Small intestine (tissue), 16 donors: ENCODE measurements at places on chromosomes 1 and 21.
A peak's percentile ranks its signal among the peaks of the same experiment; 100 is the strongest.

- no peak for DNase-seq
Measured at GRCh38 chr1:41456847-41457540, 27.5 kb downstream of the EDN2 start.

- DNase-seq, result no peak
Measured at GRCh38 chr1:68000191-68000590, 50.2 kb downstream of the DIRAS3 start.

GRCh38 chr21:42414928-42415769, 11.4 kb downstream of the UBASH3A start:
- DNase-seq, result no peak

GRCh38 chr1:2973601-2974593, 47.4 kb upstream of the ACTRT2 start:
- no peak for DNase-seq

GRCh38 chr1:162117039-162117774, 47.7 kb downstream of the NOS1AP start:
- DNase-seq, result no peak

DNA sequence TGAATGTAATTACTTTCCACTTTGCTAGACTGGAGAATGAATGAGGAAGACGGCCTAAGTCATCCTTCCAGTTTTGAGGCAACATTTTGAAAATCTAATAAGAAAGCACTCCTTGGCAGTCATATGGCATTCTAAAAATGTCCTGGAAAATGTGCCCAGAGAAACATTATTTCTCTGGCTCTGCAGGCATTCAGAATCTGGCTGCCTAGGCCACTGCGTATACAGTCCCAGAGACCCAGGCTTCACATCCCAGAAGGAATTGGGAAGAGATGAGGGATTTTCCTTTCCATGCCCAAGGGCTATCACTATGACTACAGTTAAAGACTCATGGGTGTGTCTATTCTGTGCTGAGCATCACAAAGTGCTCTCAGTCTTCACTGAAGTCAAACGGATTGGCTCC, 92.9 kb downstream of the BEND5 start:
- DNase-seq, result no peak

GRCh38 chr1:224406216-224406615, 28.4 kb downstream of the WDR26 start:
- no peak for DNase-seq

- DNase-seq, result no peak
Measured at GRCh38 chr1:82032068-82032467, 231.3 kb downstream of the ADGRL2 start.

DNA sequence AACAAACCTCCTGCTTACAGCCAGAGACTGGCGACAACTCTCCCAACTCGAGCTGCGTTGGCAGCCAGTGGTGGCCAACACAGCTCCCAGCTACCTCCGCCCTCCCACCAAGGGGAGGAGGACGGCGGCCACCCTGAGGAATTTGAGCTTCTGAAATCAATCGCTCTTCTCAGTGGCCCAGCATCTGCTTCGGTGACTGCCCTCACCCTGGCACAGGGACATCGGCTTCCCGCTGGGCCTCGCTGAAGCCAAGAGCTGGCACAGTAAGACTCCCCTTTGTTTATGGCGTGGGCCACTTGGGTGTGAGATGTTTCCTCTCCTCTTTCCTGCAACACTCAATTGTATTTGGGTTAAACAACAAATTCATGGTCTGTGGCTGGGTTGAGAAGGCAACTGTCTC, 136.2 kb downstream of the ZBTB18 start:
- no peak for DNase-seq

GRCh38 chr1:24020025-24020424, 39.9 kb upstream of the SRSF10 start:
- DNase-seq, result no peak

- DNase-seq, result no peak
Measured at GRCh38 chr1:32967888-32968568, 3.4 kb upstream of the RNF19B start.

DNA sequence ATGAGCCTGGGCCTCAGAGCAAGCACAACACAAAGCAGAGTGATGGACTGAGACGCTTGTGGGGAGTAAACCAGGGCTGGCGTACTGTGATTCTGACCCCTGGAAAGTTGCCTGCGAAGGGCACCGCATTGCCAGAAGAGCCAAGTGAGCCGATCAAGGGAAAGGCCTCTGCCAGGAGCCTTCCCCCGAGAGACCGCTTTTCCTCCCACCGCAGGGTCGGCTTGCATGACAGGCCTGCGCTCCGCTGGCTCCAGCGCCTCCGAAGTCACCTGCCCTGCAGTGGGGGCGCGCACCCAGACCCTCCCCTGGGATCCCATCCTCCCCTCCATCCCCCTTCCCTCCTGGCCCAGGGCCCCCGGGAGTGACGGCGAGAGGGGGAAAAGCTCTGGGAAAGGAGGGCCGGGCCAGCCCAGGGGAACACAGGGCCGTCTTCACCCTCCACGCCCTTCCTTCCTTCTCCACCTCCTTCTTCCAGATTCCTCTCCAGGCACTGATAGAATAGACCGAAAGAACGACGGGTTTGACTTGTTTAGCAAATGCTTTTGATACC, 165.0 kb downstream of the TRIM33 start:
- peak; percentile 6 for DNase-seq

DNA sequence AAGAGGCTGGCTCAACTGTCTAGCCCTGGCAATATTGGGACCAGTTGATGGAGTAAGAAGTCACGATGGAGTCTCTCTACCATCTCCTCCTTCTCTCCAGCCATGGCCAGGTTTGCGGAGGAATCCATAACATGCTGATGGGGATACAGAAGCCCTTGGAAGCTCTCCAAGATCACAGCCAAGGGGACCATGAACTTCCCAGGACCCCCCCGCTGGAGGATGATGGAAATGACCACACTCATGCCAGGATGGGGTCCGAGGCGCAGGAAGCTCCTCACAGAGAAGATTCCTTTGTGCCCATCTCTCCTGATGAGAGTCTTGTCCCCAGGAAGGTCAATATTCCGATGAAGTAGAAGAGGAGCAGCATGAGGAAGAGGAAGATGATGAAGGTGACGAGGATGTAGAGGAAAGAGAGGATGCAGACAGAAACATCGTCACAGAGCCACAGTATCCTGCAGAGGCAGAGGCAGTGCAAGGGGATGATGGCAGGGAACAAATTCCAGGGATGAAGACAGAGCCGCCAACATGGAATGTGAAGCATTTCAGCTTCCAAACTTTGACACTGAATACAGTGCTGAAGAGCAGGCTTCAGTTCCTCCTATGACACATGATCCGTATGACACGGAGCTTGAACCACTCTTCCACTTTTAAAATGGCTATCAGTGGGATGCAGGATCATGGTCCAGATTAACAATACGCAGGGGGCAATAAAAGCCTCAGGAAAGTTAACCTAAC, 57.9 kb upstream of the EDN2 start:
- DNase-seq, result no peak

DNA sequence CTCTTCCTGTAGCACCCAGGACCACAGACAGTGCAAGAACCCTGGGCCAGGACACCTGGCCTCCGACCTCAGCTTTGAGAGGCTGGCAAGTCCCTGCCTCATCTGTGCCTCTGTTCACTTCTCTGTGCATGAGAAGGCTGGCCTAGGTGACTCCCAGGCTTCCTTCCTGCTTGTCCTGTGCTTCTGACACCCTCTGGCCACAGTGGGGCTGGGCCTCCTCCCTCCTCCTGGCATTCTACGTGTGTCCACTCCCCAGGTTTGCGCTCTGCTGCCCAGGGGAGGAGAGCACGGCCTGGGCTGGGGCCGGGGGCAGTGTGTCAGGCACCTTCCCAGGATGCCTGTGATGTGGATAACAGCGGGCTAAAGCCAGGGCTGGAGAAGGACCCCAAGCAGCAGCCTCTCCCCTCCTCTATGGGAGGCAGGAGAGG, 30.3 kb upstream of the PKP1 start:
- DNase-seq, result no peak

- DNase-seq, result no peak
Measured at GRCh38 chr1:63847308-63847910, 73.6 kb downstream of the ROR1 start.

- no peak for DNase-seq
Measured at GRCh38 chr1:223741861-223742260, 29.5 kb downstream of the CAPN2 start.

DNA sequence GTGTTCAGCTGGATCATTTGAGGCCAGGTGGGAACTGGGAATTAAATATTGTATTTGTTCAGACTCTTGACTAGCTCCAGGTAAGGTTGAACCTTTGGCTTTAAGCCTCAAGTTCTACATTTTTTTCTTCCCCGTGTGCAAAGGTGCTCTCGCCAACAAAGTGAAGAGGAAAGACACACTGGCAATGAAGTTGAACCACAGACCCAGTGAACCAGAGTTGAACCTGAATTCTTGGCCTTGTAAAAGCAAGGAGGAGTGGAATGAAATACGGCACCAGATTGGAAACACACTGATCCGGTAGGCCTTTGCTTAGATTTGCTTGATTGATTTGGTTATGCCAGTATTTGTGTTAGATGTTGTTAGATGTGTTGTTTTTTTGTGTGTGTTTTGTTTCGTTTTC, 25.5 kb upstream of the RCC1 start:
- DNase-seq, result no peak

DNA sequence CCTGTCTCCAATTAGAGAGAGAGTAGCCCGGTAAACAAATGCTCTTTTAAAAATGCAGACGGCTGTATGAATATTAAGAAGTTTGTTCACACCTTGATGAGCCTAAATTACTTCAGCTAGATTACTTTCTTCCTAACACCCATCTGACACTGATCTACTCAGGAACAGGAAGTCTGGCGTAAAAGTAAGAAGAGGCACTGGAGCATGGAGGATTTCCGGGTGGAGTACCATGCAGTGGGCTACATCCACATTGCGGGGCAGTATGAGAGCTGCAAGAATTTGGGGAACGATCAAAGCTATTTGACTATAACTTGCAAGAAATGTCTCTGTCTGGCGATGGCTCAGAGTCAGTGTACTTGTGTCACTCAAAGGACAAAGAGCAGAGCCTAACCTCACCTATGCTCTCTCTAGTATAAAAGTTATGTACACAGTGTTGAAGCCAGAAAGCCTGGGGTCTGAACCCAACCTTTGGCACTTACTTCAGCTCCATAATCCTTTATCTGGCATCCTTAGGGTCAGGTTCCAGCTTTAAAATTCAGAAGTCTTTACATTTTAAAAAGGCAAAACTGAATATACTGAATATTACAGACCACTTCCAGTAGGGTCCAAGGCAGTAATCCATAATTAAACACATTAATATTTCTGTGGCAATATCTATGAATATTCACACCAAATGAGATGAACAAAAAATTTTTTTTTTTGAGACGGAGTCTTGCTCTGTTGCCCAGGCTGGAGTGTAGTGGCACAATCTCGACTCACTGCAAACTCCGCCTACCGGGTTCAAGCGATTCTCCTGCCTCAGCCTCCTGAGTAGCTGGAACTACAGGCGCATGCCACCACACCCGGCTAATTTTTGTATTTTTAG, 7.9 kb upstream of the GNPAT start:
- DNase-seq, result peak; percentile 88

- no peak for DNase-seq
Measured at GRCh38 chr21:44354001-44354405, 582 bp downstream of the TRPM2 start.

DNA sequence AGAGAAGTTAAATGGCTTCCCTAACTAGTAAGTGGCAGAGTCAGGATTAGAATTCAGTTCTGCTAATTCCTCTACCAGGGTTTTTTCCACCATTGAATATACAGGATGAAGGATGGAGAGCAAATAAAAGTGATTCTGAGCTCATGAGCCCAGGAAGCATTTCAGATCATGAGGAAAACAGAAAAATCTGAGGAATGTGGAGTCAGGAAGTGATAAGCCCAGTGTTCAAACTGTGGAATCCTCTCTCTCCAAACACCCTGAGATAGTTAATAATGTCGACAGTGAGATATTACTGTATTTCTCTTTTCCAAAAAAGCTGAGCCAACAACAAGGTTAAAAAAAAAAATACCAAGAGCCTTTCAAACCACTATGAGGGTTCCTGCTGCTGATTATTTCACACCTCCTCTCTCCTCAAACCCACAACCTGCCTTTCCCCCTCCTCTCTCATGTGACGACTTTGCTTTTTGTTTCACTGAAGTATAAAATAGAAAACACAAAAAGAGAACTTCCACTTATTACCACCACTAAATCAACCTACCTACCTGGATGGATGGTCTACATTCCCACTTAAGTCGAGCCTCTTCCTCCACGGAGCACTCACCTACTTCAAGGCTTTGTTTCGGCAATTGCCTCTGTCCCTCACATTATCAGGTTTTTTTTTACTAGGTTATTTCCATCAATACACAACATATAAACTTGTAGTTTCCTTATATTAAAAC, 8.9 kb downstream of the SLAMF1 start:
- peak; percentile 64 for DNase-seq

- DNase-seq, result no peak
Measured at GRCh38 chr1:54260810-54261209, 60.8 kb downstream of the MRPL37 start.

DNA sequence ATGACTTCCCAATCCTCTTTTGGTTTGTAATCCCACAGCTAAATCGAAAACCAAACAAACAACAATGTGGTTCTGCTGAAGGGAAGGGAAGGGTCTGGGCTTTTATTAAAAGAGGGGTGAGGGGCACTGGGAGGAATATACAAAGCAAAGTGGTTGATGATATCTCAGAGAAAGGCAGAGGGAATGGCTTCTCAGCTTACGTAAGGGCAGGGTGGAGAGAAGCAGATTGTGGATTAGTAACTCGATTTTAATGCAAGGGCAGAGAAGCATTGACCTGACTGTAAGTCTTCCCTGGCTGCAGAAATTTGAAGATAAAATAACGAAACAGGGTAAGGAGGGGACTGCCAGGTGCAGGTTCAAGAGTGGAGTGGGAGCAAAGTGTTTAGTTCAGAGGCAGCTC, 438.2 kb upstream of the LRRC7 start:
- DNase-seq, result no peak

- no peak for DNase-seq
Measured at GRCh38 chr1:114755006-114755931, 2.5 kb downstream of the CSDE1 start.

DNA sequence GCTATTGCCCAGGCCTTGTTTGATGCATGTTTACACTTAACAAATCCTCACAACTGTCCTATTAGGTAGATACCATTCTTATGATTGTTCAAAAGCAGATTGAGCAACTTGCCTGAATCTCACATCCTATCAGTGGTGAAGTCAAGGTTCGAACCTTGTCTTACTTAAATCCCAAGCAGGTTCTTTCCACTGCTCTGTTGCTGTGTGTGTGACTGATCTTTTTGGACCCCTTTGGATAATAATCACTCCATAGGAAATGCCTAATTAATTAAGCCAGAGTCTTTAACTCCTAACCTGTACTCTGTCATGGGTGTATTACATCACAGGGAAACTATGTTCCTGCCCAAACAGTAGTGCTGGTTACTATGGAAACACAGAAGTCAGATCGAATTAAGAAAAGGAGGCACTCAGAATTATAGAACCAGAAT, 84.2 kb downstream of the SPATA46 start:
- DNase-seq, result no peak
